Kasumi-1 (cell line): ENCODE measurements at places on chromosomes 3 and 15.

DNA sequence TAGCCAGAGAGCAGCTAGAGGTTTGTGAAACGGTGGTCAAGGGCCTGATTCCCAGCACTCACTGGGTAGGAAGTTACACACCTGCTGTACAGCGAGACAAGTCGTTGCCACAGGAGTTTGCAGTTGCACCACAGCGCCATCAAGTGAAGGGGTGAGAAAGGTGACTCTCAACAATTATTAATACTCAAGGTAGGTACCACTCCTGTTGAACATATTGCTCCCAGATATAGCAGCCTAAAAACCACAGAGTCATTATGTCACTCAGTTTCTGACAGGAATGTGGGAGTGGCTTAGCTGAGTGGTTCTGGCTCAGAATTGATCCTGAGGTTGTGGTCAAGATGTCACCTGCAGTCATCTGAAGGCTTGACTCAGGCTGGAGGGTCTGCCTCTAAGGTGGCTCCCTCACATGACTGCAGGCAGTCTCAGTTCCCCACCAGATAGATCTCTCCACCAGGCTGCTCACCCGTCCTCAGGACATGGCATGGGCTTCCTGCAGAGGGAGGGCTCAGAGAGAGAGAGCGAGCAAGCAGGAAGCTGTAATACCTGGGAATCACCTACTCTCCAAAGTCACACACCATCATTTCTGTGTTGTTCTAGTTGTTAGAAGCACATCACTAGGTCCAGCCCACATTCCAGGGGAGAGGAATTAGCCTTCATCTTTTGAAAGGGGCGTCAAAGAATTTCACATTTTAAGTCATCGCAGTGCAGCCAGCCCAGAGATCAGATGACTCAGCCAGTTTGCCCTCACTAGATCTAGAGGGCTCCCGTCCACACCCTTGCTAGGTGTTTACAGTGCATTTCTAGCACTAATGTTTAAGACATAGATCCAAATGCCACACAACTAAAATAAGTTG is 17.0 kb upstream of the ANO10 start:
- DNase-seq, result peak; percentile 4

GRCh38 chr15:77525907-77526594 is 105.4 kb downstream of the HMG20A start:
- DNase-seq, result no peak

GRCh38 chr3:32502118-32502945 is at the start of gene CMTM6:
CMTM6 (minus strand) TSS chr3:32502852; CDS start chr3:32502745, 107 bp downstream.
- peak; percentile 71 for DNase-seq

GRCh38 chr3:38567498-38567897 is 71.4 kb downstream of the EXOG start:
- DNase-seq, result no peak

DNA sequence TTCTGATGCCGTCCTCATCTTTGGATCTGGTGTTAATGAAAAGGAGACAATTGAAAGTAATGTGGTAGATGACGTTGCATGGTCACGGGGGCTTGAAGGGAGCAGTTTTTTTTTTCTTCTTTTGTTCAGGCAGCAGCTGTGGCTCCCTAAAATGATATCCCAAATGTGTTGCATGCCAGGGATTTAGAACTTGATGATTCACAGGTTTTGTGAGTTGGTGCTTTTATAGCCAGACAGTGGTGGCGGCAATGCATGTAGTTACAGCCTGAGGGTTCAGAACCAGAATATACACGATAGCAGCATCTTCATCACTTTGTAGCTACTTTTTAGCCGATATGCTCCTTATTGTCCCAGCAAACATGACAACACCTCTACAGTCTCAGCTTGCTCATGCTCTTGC is 133.4 kb downstream of the CHST2 start:
- no peak for DNase-seq

DNA sequence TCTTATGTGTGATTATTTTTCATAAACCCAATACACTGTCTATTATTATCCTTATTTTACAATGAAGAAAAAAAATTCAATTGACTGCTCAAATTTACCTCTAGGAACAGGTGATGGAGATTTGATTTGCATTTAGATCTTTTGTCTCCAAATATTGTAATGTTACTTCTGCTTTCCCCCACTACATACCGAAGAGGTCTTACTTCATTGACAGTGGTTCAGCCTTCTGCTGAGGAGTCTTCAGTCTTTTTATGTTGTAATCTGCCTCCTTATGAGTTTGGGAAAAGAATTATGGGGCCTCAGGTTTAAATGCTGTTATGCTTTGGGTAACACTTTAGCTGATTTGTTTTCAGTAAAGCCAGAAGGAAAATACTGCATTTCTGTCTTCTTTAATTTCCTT is 199.5 kb downstream of the LPP start:
- no peak for DNase-seq

DNA sequence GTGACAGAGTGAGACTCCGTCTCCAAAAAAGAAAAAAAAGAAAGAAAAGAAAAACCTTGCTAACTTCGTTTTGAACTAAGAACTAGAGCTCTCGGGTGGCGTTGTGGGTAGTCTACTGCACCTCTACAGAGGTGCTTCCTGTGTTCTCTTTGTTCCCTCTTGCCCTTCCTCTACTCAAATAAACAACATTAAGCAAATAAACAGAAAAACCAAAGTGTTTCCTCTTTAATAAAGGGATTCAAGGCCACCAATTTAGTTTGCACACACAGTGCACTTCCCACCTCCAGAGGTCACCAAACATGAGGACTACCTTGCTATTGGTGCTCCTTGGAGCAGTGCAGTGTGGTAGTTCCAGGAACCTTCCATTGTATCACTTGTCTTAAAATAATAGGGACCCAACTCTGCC is 354.2 kb upstream of the TBL1XR1 start:
- DNase-seq, result no peak

- no peak for DNase-seq
Measured at GRCh38 chr15:62524848-62525247, 359.8 kb upstream of the C2CD4B start.

GRCh38 chr3:73511571-73512525 is 112.9 kb downstream of the PDZRN3 start:
- DNase-seq, result no peak
